ENCODE measurements at places on chromosomes 5 and 9.
A peak's percentile ranks its signal among the peaks of the same experiment; 100 is the strongest.

DNA sequence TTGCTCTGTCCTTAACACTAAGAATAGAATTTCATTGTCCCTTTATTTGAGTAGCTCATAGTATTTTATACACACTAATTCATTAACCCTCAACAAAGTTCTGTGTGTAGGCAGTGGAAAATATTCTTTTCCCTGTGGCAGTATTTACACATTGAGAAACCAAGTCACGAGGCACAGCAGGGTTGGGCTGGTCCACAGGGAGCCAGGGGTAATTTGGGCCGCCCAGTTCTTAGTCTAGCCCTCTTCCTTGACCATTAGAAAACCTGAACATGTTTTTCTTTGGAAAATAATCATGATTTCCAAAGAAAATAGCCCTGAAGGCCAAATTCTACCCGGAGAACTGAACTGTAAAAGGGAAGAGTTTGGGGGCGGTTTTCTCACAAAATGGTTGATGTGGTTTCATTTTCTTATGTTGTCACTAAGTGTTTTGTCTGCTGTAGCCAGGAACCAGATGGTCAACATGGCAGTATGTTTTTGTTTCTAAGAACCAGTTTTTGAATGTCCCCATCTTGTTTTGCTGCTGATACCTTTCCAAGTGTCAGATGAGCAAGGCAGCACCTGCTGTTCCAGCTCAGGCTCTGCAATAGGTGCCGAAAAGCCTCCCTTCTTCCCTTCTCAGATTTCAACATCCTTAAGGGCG is 29.6 kb downstream of the ARHGEF28 start:
- DNase-seq, result no peak

- peak; percentile 13 for DNase-seq
These were observed at the start of gene TMOD1 for GRCh38 chr9:97501177-97501971. Gene TMOD1, plus strand, starts transcription at chr9:97501666. Its CDS starts 22,523 bp downstream, at chr9:97524189.

GRCh38 chr9:83996126-83996525 is 15.5 kb downstream of the RMI1 start:
- DNase-seq, result no peak

- no peak for DNase-seq
These were observed 339.7 kb downstream of the TMEM232 start for GRCh38 chr5:110386782-110387181.

DNA sequence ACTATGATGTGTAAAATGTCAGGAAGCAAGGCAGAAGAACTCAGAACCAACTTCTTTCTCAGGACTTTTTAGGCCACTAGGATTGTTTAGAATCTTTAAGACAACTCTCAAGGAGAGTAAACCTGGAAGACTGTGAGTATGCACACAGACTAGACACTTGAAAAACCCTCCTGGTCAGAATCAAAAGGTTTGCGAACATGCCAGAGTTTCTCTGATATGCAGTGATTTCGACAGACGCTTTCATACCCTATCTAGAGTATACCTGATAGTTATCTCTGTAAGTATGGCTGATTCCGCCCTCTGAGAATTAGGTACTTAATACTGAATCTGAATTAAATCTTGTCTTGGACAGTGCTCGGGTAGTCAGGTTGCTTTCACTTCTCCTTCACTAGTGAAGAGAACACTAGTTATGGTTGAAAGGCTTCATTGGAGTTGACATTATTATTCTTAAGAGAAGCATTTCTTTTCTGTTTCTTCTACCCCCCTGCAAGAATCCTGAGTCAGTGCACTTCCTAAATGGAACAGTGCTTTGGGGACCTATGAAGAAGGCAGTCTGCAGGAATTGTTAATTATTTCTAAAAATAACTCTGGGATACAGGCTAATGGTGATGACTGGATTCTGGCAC is 158.1 kb downstream of the HACD4 start:
- DNase-seq, result no peak

DNA sequence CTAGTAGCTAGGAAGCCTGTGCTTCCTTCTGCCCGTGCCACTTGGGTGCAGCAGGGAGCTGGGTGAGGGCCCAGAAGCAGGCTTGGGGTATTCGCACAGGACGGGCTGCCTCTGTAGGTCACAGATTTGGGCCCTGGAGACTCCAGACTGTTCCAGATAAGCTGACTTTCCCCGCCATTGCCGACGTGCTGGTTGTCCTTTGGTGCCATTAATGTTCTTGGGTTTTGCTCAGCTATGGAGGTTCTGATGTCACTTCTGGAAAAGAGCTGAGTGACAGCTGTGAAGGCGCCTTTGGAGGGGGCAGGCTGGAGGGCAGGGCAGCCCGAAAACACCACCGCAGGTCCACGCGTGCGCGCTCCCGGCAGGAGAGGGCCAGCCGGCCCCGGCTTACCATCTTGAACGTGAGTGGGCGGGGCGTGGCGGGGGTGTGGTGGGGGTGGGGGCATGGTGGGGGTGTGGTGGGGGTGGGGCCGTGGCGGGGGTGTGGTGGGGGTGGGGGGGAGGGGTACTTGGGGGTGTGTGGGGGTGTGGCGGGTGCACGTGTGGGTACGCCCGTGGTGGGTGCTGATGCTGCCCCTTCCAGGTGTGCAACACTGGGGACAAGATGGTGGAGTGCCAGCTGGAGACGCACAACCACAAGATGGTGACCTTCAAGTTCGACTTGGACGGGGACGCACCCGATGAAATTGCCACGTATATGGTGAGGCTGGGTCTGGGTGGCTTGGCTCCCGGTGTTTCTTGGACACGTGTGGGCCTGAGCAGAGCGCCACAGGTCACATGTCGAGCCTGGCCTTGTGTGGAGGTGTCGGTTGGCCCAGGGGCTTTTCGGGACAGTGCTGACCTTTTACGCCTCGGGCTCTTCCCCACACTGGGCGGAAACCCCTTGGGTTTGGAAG is 79.6 kb downstream of the WNK2 start:
- no peak for DNase-seq

GRCh38 chr5:94469894-94470329 is 148.5 kb downstream of the KIAA0825 start:
- DNase-seq, result no peak

DNA sequence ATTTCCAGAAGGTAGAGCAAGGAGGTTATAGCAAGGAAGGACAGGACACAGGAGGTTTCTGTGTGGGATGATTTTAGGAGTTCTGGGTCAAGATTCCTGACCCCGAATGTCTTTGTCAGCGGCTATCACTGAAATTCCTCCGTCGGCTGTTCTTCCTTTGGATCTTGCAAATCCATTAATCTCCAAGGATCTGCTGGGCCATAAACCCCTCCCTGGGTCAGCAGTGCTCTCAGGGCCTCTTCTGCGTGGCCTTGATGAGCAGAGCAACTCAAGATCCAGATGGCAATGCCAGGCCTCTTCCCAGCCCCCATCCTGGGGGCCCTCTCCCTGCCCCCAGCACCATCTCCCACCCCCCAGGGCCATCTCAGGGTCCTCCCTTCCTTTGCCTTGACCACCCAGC is 16.3 kb upstream of the COL27A1 start:
- no peak for DNase-seq

- no peak for DNase-seq
These were observed 178.9 kb downstream of the MSX2 start for GRCh38 chr5:174903172-174903732.

- no peak for DNase-seq
These were observed 13.9 kb upstream of the RARS1 start for GRCh38 chr5:168472329-168472728.

DNA sequence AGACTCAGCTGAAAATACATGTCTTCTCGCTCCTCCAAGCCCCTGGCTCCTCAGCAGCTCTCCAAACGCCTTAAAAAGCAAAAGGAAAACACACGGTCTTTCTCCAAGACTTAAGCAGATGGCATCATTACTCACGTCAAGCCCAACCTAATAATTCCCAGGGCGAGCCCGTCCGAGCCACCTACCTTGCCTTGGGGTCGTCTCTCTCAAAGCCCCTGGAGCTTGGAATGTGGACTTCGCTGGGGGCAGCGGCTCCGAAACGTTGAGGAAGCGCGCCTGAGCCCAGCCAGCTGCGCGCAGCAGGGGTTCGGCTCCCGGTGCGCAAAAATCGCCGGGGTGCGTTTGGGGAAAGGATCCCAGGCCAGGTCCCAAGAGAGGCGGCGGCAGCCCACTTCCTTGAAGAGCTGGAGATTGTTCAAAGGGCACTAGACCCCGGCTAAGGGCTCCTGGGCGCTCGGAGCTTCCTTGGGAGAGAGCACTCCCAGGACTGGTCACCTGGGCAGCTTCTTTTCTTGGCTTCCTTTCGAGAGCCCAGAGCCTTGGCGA is 395 bp downstream of the DRD1 start:
- DNase-seq, result no peak

GRCh38 chr9:80937645-80938044 is 751.7 kb downstream of the TLE1 start:
- DNase-seq, result no peak

GRCh38 chr9:106857811-106858470 is 5.0 kb upstream of the ZNF462 start:
- DNase-seq, result no peak

- DNase-seq, result no peak
These were observed 456.7 kb downstream of the TLE4 start for GRCh38 chr9:80028501-80028900.

DNA sequence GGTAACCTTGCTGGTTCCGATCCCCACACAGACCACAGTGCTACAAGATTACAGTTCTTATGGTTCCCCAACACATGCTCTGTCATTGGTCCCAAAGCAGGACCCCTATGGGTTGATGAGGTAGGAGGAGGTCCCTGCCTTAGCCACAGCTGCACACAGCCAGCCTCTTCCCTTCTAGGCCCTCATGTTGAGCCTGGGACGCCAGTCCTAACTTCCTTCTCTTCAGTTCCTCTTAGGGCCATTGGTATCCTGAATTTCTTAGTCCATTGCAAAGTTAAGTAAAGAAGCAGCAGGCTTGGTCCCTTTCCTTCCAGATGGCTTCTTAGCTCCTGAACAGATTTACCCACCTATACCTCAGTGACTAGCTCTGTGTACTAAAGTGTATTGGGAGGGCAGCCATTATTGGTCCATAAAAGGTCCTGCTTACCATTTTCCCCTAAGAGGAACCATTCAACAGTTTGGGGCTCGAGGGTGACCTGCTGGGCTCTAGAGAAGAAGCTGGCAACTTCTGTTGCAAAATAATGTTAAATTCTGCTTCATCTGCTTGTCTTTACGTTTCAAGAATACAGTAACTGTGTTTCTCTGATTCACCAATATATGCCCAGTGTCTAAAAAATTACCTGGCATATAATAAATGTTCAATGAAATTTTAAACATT is 50.2 kb downstream of the PDCD1LG2 start:
- DNase-seq, result no peak

DNA sequence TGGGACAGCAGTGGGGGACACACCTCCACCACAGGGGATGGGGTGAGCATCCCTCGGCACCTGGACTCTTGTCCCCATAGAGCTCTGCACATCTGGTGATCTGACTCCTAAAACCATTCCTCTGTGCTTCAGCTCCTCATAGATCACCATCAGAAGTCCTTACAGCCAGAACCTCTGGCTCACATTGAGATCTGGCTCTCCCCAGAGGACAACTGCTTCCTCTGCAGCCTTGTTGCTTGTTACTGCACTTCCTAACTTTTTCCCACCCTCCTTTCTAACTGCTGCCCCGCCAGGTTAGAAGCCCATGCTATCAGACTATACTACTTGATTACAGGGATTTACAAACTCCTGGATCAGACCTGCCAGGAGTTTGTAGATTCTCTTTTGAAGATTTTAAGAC is 64.5 kb downstream of the ARSB start:
- no peak for DNase-seq

DNA sequence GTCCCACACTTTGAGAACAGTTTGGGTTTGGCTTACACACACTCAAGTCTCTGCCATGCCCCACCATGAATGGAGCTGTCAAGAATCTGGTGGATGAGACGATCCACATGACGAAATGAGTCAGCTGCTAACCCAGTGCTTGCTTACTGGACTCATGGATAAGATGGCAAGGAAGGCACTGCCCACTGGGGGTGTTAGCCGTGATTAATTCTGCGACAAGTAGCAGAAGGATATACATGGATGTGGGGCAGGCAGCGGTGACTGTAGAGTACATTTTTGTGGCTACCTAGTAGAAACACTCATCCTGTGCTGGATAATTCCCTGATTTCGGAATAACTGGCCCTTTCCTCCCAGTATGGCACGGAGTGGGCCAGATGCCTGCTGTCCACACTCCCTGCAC is 77.5 kb downstream of the SPATA31C2 start:
- no peak for DNase-seq

DNA sequence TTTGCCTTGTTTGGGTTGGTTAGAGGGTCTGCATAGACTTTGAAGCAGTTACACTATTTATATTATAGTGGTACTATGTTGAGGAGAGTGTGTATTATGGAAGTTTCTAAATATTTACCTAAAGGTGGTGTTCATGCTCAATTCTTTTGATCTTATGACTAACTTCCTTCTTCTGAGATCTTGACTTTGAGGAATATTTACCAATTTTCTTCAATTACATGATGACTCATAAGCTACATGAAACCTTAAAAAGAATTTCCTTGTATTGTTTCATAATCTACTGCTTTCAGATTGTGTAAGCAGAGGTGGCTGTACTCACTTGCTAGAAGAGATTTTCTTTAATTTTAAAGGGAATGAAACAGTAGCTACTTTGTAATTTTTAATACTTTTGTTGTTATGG is 276.1 kb downstream of the TAF11L14 start:
- no peak for DNase-seq

DNA sequence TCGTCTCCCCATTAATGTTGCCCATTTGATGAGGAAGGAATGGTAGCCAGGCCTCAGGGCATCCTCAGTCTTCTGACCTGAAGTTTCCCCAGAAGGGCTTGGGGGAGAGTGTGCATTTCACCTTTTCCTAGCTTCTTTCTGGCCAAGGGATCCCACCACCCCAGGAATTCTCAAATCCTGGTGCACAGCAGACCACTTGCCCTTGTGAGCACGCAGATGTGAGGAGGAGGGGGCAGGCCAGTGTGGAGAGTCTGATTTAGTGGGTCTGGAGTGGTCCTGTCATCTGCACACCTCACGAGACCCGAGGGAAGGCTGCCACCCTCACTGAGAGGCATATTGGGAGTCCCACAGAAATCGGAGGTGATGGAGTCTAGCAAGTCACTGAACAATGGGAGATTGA is 64.3 kb downstream of the CXXC5 start:
- no peak for DNase-seq

GRCh38 chr9:129392093-129392541 is 214.1 kb upstream of the IER5L start:
- no peak for DNase-seq

DNA sequence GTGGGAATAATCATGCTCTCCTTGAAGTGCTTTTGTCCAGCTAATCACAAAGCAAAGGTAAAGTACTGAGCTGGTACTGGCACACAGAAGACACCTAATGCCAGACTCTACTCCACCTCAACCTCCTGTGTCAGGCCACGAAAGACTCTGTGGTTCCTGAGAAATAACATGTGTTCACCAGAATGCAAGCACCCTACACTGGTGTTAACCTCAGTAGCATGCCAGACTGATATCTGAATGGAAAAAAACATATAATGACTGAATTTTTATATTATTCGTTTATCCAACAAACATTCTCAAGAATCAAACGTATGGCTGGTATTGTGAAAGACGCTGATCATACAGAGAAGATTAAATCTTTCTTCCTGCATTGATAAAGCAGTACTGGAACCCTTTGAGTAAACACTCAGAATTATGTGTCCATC is 97.1 kb upstream of the IFNE start:
- DNase-seq, result no peak

DNA sequence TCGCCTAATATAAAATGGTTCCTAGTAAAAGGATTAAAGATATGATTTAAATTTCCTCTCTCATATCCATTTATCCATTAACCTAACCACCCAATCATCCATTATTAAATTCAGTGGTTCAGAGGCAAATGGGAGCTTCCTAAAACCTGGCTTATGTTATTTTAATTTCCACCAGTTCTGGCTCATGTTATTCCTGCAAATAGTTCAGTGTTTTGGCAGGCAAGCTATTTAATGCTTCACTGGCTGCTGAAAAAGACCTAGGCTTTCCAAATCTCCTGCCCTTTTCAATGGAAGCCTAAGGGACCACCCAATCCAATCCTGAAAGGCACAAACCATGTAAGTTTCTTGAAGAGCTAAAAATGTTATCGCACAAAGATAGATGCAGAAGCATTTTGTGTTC is 52.3 kb downstream of the POC5 start:
- no peak for DNase-seq

All from T-helper 2 cell (primary cell).